ENCODE measurements at places on chromosomes 3 and 15.

- DNase-seq: no peak
These were observed 21.4 kb upstream of the OR4F6 start for GRCh38 chr15:101781928-101782327.

- peak; percentile 42 for DNase-seq
These were observed 78.6 kb downstream of the ABHD5 start for GRCh38 chr3:43769097-43769884.

DNA sequence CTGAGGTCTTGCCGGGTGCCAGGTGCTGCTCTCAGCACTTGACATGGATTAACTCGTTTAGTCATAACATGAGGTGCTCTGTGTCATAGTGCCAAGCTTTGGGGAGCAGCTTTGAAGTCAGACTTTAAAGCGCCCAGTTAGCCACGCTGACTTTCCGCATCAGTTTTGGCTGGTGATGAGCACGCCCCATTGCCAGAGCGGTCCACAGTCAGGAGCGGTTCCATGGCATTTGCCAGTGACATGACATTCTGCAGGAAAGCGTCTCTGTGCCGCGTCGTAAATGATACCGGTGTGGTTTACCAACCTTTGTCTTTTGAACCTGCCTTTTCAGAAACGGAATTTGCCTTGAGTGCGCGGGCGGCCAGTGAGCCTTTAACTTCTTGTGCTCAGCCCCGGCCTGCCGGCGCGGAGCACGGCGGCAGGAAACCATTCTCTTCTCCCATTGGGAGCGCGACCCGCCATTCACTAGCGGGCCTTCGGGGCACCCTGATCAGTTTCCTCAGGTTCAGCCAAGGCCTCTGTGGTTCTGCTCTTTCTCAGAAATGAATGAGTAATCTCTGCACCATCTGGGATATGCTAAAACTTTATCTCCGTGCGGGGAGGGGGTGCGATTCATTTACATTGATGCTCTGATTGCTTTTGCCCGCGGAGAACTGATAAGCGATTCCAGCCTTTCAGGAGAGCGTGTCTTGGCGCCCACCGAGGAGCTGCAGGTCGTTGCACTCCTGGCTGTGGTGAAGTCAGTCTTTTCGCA, 1.7 kb upstream of the SLC2A2 start:
- DNase-seq: no peak

- peak; percentile 4 for DNase-seq
These were observed 756 bp downstream of the CLPX start for GRCh38 chr15:65184305-65184867.

DNA sequence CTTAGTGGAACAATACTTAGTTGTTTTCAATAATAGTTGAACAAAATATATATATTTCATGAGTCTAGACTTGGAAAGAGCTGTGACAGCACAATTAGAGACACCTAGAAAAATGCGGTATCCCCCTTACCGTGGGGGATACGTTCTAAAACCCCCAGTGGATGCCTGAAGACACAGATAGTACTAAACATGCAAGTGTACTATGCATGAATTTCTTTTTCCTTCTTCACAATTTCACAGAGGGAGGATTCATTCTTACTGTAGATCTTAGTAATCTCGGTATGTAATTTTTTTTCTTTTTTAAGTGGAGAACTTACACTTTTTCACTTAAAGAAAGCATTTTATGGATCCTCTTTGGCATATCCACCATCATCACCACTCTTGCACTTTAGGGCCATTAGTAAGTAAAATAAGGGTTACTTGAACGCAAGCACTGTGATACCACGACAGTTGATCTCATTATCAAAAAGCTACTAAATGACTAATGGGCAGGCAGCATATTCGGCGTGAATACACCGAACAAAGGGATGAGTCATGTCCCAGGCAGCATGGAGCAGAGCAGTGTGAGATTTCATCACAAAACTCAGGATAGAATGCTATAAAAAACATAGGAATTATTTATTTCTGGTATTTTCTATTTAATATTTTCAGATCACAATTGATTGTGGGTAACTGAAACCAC, 72.3 kb upstream of the ZNF280D start:
- no peak for DNase-seq

DNA sequence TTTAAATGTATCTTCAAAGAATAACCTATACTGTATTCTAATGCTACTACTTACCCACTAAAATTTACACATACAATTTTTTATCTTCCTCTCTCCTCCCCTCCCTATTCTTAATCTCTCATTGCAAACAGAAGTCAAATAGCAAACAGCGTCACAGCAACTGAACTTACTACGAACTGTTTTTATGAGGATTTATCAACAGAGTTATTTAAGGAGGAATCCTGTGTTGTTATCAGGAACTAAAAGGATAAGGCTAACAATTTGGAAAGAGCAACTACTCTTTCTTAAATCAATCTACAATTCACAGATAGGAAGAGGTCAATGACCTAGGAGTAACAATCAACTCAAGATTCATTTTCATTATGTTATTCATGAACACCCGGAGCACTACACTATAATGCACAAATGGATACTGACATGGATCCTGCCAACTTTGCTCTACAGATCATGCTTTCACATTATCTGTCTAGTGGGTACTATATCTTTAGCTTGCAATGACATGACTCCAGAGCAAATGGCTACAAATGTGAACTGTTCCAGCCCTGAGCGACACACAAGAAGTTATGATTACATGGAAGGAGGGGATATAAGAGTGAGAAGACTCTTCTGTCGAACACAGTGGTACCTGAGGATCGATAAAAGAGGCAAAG, 984 bp downstream of the FGF7 start:
- no peak for DNase-seq

DNA sequence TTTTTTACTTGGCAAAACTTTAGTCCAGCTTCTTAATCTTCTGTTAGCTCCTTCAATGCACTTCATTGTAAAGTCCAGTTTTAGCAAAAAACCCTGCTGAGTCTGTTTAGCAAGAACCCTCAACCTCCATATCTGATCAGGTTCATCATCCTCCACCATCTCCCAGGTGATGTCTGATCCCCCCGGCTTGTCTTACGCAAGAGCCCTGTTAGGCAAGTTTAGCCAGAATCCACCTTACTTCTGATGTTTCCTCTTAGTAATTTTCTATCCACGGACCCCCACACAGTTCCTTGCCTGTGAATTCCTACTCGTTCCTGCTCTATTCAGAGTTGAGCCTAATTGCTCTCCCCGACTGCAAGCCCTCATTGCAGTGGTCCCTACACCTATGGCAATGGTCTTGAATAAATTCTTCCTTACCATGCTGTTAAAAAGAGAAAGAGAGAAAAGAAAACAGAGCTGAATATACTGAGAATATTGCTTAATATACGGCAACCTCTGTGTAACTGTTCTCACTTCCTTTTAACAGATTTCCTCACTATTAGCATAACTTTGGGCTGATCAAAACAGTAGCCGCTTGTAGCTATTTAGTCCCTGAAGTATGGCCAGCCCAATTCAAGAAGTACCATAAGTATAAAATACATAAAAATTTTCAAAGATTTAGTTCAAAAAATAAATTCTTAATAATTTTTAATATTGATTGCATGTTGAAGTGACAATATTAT, 78.7 kb upstream of the MME start:
- DNase-seq: no peak

- DNase-seq: no peak
These were observed 106.0 kb downstream of the MYH15 start for GRCh38 chr3:108404368-108404767.

- no peak for DNase-seq
These were observed 11.4 kb upstream of the STAB1 start for GRCh38 chr3:52483577-52484381.

- DNase-seq: no peak
These were observed 286.4 kb upstream of the BCHE start for GRCh38 chr3:166123576-166123975.

DNA sequence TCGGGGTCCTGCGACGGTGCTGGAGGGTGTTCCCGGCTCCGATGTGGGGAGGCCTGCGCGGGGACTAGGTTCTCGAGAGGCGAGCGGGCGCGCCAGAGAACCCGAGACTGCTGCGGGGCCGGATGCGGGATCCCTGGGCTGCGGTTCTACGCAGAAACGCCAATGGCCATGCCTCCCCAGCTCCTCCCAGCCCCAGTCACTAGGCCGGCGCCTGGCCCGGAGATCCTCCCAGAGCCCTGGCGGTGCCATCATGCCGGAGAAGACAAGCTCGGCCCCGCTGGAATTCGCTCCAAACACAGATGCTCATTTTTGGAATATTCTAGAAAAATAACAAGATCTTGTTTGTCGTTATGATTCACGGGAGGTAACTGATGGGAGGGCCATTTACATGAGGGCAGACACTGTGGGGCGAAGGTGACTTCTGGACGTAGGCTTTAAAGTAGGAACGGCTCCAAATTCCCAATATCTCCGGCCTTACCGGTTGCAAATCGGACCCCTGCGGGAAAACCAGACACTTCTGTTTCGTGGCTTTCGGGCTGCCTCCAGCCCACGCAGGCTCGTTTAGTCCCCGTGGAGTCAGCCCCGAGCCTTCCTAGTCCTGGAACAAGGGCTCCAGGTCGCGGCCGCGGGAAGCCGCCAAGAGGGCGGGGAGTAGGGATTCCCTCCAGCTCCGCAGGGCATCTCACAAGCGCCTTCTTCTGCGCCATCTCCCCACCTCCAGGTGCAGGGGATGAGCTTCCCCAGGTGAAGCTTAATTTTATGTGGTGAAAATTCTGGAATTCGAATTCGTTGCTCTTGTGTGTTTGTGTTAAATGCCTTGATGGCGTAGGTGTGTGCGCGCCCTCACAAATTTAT, 74.8 kb upstream of the POLG start:
- DNase-seq: no peak

GRCh38 chr3:186451371-186451770, 89.3 kb upstream of the DGKG start:
- no peak for DNase-seq

DNA sequence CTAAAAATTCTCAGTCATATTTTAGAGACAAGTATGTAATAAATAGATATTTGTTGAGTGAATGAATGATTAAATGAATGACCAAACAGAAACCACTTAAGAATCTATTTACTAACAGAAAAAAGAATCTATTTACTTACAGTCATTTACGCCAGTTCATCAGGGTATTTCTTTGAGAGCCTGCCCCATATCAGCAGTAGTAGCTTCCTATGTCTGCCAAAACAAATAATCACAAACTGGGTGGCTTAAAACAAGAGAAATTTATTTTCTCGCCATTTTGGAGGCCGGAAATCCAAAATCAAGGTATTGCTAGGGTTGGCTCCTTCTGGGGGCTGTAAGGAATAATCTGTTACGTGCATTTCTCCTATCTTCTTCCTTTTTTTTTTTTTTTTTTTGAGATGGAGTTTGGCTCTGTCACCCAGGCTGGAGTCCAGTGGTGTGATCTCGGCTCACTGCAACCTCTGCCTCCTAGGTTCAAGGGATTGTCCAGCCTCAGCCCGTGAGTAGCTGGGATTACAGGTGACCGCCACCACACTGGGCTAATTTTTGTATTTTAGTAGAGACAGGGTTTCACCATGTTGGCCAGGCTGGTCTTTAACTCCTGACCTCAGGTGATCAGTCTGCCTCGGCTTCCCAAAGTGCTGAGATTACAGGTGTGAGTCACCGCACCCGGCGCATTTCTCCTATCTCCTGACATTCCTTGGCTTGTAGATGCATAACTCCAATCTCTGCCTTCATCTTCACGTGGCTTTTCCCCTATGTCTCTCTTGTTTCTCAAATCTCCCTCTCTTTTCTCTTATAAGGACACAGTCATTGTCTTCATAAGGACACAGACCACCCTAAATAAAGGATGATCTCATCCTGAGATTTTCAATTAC, 65.2 kb upstream of the SPPL2A start:
- DNase-seq: no peak

- DNase-seq: no peak
These were observed 181.1 kb downstream of the SOX2 start for GRCh38 chr3:181892848-181893247.

GRCh38 chr3:132821314-132821713, 99.1 kb upstream of the NPHP3 start:
- DNase-seq: no peak

DNA sequence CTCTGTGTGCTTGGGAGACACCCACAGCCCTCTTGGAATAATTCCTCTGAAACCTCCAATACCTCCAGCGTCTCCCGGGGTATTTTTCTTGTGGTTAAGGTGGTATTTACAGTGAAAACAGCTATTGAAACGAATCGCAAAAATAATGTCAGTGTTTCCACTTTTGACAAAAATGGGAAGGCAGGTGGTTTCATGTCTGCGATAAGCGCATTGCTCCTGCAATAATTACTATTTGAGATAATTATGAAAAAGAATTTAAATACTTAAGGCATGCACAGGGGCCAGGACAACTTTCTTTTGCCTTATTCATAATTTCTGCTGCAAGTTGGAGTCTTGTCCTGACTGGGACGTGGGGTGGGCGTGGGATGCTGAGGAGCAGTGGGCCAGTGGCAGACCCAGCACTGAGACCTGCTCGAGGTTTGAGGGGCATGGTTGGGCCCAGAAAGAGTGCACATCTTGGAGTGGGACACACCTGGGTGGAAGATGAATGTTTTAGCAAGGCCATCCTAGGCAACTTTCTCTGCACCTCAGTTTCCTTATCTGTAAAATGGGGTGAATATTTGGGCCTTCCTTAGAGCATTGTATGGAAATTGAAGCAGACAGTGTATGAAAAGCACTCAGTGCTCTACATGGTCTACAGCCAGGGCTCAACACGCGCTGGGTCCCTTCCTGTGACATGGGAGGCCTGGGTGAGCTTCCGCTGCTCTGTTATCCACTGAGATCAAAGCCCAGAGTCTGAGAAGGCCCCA, 110.5 kb downstream of the FBLN2 start:
- DNase-seq: no peak

GRCh38 chr3:172201870-172202236, 162.5 kb downstream of the FNDC3B start:
- DNase-seq: no peak

- DNase-seq: no peak
These were observed 41.0 kb downstream of the FLNB start for GRCh38 chr3:58049143-58049785.

DNA sequence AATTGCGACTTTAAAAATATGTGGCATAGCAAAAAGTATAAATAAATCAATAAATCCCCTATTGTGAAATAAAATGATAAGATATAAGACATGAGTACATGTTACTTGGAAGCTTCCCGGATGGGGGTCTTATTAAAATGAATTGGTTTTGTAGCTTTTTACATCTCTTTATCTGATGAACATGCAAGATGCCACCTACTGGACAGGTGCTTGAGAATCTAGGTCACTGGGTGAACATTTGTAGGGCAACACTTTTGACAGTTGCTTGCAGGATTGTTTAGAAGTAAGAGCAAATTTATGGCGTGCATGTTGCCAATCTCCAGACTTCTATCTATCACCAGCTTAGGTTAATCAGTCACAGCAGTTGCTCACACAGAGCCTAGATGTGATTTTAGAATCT, 362.7 kb upstream of the SUCLG2 start:
- DNase-seq: no peak

- DNase-seq: no peak
These were observed 89.5 kb upstream of the UBE2E2 start for GRCh38 chr3:23113455-23114171.

DNA sequence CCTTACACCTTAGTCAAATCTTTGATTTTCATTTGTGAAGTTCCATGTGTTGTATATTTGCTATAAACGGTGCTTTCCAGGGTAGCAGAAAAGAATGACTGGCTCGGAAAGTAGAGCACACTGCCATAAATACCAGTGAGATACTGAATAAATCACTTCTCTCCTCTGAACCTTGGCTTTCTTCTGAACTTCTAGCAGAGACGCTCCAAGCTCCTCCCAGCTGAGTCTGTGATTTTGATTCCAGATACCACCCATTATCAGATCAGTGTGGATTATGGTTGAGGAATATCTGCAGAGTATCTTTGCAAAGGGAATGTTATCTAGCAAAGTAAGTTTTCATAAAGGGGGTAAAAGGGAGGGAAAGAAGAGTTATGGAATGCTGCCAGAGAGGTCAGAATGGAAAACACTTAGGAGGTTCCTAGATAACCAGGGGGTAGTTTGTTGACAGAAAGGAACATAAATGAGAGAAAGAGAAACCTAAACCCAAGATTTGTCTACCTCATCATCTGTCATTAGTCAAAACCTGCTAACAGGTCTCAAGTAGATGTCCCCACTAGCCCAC, 98.5 kb upstream of the PSMD6 start:
- no peak for DNase-seq
